Stimulated activated CD8-positive, alpha-beta memory T cell treated with anti-CD3 and anti-CD28 coated beads, Interleukin-7, amount 100 ng/mL, for 1 hour (primary cell): ENCODE measurements at places on chromosomes 6 and 20.

DNA sequence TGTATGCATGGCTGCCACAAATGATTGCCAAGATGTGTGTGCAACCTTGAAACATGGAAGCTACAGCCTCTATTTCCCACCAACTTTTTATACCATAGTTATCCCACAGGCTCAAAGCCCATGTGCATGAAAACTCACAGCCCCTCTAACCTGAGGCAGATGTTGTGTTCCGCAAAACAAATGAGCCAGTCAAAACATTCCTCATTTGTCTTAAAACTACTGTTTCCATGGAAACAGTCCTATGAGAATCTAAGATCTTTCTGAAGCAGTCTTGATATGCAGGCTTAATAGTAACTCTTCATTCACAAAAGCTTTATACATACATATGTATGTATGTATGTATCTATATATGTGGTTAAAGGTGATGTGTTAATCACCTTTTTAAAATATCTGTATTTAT lies 31.2 kb upstream of the MANEA start:
- no peak for DNase-seq

- DNase-seq, result no peak
These were observed at the start of gene RCAN2 for GRCh38 chr6:46491201-46491627. Gene RCAN2, minus strand, starts transcription at chr6:46491449.

DNA sequence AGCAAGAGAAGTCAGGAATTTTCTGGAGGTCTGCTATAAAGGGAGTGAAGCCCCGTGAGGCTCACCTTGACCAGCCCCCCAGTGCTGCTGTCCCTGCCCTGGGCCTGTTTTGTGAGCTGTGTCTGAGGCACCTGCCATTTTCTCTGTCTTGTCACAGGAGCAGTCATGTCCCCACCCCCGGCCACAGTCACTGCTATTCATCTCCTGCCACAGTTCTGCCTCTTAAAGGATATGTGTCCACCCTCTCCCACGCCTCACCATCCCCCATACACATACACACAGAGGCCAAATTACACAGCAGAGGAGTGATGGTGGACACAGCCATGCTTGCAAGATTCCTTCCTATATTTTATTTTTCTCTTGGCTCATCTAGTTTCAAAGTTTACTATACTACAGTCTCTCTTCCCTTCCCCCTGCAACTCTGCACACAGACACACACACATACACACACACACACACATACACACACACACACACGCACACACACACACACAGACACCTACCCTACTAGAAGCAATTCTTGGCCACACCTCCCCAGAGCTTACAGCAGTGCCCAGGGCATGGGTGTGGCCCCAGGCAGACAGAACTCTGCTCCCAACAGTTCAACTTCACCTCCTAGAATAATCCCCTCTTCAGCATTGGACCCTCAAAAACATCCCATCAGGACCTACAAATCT lies 68.7 kb upstream of the TAB2 start:
- no peak for DNase-seq

GRCh38 chr6:99270030-99270429 lies 79.4 kb downstream of the FAXC start:
- no peak for DNase-seq
